ENCODE measurements at places on chromosomes 5 and 9.

- DNase-seq = no peak
These were observed 269.9 kb upstream of the TUSC1 start for GRCh38 chr9:25948182-25948581.

GRCh38 chr5:15889001-15889400 is 290.6 kb downstream of the MARCHF11 start:
- DNase-seq = no peak

- DNase-seq = no peak
These were observed 96.2 kb downstream of the PLK2 start for GRCh38 chr5:58363461-58364249.

GRCh38 chr9:70921136-70921535 is 200.3 kb downstream of the TRPM3 start:
- no peak for DNase-seq

GRCh38 chr5:138082033-138082432 is 1.8 kb upstream of the WNT8A start:
- peak; percentile 41 for DNase-seq

- DNase-seq = no peak
These were observed 49.2 kb downstream of the NACC2 start for GRCh38 chr9:136045595-136046553.

- no peak for DNase-seq
These were observed 59.5 kb downstream of the RORB start for GRCh38 chr9:74556685-74557084.

- DNase-seq = peak; percentile 80
These were observed 17.8 kb upstream of the TRAF1 start for GRCh38 chr9:120944434-120944843.

DNA sequence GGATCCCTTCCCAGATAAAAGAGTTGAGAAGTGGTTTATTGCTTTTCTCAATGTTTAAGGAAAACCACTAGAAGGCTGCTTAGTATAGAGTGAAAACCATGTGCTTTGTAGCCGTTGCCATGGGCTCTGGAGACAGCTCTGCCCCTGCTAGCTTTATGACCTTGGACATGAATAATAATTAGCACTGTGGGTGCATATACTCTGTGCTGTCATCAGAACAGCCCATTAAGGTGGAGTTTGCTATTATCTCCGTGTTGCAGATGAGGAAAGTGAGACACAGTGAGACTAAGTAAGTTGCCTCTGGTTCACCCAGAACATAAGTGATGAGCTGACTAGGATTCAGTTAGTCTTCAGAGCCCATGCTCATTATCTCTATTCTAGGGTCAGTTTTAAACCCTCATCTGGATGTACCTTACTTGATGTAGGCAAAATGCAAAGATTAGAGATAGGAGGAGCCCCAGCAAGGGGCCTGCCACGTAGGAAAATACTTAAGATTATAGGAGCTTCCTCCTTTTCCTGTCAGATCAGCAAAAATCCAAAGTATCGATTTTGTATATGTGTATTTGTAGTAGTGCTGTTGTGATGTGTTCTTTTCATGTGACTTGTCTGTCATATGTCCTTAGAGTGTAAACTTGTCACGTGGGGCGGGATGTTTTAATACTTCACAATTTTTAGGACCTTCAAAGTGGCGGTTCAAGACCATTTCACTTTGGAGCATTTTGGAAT is 102.5 kb downstream of the TLE4 start:
- DNase-seq = no peak

- no peak for DNase-seq
These were observed 78.5 kb upstream of the CACNA1B start for GRCh38 chr9:137798901-137799629.

DNA sequence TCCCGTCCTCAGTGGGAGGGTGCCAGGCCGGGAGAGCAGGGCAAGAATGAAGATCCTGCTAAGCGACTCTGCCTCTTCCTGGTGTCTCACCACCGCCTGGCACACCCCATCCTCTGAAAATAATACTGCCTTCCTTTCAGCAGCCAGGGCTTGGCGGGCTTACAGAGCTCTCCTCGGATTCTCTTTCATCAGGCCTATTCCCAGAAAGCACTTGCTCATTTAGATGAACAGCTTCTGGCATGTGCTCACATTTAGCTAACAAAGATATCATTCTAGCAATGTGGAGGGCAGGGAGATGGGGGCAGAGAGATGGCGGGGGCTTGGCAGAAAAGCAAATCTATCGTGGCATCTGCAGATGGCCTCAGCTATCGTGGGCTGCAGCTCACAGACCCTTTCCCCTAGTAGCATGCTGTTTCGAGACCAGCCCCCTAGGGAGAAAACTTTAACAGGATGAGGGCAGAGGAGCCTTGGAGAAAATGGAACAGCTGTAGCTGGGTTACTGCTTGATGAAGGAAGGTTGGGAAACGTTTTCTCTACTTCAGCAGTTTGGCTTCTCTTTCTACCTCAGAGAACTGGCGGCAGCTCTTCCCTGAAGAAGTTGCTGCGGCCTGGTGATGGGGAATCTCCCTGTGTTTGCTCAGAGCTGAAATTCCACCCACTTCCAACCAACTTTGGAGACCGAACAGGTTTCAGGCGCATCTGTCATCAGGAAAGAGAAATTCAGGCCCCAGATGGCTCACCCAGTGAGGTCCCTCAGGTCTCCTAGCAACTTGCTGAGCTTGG is 102.1 kb downstream of the TMEM174 start:
- DNase-seq = no peak

- no peak for DNase-seq
These were observed 82.1 kb downstream of the CCDC192 start for GRCh38 chr5:127785098-127785927.

DNA sequence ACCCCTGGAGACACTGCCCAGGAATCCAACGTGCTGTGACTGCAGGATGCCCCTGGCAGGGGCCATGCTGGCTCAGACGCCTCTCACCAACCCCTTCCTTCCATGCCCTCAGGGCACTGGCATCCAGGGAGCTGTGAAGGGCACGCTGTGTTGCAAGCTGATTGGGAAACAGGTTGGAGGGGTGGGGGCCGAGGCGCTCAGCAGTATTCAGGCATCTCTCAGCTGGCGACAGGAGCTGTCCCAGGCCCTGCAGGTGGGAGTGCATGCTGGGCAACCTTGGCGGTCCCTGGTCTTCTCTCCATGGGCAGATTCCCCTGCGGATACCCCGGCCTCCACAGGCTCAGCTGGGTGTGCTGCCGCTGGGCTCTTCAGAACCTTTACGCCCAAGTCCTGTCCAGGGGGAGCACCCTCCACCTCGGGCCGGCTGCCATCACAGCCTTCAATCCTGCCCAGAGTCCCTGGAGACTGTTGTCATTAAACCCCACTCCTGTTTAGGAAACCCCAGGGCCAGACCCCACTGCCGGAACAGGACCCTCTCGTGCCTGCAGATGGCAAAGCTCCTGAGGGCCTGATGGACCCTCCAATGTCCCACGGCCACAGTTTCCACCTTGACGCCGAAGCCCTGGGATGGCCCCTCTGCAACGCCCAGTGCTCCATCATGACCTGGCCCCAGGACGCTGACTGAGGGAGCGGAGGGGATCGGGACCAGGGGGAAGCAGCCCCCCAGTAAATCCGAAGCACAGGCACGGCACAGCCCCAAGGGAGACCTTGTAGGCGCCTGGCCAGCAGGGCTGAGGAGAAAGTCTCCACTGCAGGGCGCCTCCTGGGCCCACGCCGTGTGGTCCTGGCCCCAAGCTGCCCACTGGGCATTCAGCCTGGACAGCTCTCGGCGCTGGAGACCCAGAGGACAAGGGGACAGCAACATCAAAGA is 9.3 kb downstream of the TPPP start:
- DNase-seq = no peak

- DNase-seq = no peak
These were observed 528.6 kb upstream of the PTPRD start for GRCh38 chr9:11141357-11141756.

- no peak for DNase-seq
These were observed 137.5 kb downstream of the RGS3 start for GRCh38 chr9:113600871-113601614.
